Colonic mucosa (tissue), 4 donors: ENCODE measurements at places on chromosomes 2 and 18. TPM values are rescaled to one million over a fixed set of nuclear protein-coding genes. Genes with fewer than 3 reads are reported as not detected.

The RBM44 gene
- total RNA-seq, result 0.48 TPM

The CHRNG gene
- total RNA-seq, result not detected

DNA sequence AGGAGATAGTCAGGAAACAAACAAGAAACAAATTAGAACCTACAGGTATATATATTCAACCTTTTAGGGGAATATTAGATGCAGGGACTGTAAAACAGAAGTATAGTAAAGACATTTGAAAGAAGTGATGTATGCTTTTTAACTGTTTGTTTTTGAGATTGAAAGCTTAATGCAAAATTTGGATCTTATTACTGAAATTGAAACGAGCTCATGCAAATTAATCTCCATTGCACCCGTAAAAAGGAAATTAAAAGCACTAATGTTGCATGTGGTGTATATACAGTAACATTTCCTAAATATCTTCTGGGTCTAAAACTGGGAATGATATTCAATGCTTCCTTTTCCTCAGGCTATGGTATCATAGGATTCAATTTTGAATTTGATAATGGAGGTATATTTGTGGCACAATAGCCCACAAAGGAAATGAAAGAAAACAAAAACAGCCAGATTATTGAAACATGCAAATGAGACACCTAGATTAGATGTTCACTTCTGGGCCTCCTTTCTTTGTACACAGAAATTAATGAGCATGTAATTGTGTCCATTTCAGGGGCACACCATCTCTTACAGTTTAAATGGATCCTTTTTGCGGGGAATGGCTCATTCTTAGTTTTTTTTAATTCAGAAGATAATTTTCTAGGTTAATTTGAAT, 1.6 kb upstream of the ELOA2 start:
- no peak for DNase-seq

GRCh38 chr2:159262904-159263303, 23.6 kb downstream of the WDSUB1 start:
- DNase-seq, result no peak

DNA sequence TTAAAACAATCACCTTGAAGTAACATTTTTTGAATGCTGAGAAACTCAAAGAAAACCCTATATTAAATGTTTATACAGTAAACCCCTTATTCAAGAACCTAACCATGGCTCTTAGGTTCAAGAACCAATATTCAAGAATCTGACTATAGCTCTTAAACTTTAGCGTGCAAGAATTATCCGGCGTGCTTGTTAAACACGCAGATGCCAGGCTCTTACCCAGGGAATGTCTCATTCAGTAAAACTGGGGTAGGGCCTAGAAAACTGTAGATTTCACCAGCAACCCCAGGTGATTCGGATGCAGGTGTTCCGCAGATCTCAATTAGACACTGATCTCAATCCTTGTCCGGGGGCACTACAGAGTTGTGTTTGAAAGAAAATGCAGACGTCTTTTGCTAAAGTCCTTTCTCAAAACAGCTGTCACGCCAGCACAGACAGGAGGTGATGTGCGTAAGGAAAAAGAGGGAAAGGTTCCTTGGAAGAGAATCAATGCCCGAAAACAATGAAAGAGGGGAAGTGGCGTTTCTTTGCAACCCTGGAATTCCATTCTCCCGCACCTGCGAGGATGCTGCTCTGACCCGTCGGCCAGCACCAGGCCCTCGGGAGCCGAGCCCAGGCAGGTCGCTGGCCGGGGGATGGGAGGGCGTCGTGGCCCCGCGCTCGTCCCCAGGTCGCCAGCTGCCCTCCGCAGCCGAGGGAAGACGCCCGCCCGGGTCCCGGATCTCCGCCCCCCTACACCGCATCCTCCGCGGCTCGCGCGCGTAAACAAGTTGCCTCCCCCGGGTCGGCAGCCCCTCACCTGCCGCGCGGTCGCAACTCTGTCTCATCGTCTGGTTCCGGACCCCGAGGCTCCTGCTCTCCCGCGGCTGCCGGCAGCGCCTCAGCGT, 851 bp downstream of the EIF2AK3 start:
- DNase-seq, result peak; percentile 42

- no peak for DNase-seq
Observed at GRCh38 chr2:24016853-24017703, 7.2 kb downstream of the MFSD2B start.

GRCh38 chr2:158024288-158024898, 77.3 kb upstream of the UPP2 start:
- DNase-seq, result peak; percentile 56

DNA sequence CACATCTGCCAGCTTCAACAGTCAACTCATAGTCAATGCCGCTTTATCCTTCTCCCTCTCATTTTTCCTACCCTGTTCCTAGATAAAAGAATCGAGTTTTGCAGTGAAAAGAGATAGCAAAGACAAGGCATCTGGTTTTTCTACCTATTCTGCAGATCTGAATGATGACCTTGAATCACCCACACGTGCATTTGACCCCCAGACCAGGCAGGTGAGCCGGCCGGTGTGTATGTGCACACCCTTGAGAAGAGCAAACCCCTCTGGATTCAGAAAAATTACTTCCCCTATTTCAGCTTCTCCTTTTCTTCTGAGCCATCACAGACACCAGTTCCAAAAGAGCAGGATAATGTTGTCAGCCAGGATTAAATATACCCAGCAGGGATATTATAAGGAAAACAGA, 115.6 kb upstream of the ST6GAL2 start:
- no peak for DNase-seq

The OTOS gene
- not detected for total RNA-seq
